ENCODE measurements at places on chromosomes 2 and 18. TPM values are rescaled to one million over a fixed set of nuclear protein-coding genes. Genes with fewer than 3 reads are reported as not detected.

GRCh38 chr18:75287700-75288099, 77.1 kb downstream of the TSHZ1 start:
- DNase-seq = no peak

DNA sequence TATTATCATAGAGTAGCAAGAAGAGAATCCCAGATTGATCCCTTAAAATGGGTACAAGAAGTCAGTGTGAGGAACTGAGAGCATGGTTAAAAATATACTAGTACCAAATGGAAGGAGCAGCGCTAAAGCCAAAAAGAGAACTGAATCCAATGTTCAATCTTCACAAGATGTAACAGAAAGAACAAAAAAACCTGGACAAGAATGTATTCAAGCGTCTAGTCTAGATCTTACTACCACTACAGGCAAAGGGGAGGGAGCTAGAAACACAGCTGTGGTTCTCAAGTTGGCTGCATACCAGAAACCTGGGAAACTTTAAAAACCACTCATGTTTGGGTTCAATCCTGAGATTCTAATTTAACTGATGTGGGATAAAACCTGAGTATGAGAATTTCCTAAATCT, 57.5 kb downstream of the PIAS2 start:
- DNase-seq = no peak

GRCh38 chr2:66555501-66556324, 120.8 kb downstream of the MEIS1 start:
- DNase-seq = peak; percentile 74

Gene ANKRD53
- 2.2 TPM for total RNA-seq

Gene CASP10
- total RNA-seq = 37.6 TPM

Gene STARD6
- total RNA-seq = not detected

Gene C2orf49
- total RNA-seq = 16.0 TPM

Gene FSHR
- not detected for total RNA-seq

Gene SERPINB11
- not detected for total RNA-seq

Gene DPP4
- 3.0 TPM for total RNA-seq

Gene CHRNG
- not detected for total RNA-seq
